ENCODE measurements at places on chromosomes 16 and 17.

GRCh38 chr16:983044-984030, 1.8 kb downstream of the SOX8 start:
- no peak for DNase-seq

GRCh38 chr17:70169709-70170597, 621 bp downstream of the KCNJ2 start:
- DNase-seq, result no peak

DNA sequence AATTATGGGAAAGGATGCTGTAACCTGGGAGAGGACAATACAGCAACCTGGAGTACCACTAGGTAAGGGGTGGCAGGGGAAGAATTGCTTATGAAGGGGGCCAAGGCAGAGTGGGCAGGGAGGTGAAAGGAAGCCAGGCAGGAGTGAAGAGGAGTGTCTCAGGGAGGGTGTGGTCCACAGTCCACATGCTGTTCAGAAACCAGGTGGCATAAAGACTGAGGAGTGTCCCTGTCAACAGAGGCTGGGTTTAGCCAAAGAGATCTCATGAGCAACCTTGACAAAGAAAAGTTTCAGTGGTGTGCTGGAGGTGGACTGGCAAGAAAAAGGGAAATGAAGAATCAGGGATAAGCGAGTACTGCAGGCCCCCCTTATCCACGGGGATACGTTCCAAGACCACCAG, 88.4 kb downstream of the SPACA3 start:
- no peak for DNase-seq

DNA sequence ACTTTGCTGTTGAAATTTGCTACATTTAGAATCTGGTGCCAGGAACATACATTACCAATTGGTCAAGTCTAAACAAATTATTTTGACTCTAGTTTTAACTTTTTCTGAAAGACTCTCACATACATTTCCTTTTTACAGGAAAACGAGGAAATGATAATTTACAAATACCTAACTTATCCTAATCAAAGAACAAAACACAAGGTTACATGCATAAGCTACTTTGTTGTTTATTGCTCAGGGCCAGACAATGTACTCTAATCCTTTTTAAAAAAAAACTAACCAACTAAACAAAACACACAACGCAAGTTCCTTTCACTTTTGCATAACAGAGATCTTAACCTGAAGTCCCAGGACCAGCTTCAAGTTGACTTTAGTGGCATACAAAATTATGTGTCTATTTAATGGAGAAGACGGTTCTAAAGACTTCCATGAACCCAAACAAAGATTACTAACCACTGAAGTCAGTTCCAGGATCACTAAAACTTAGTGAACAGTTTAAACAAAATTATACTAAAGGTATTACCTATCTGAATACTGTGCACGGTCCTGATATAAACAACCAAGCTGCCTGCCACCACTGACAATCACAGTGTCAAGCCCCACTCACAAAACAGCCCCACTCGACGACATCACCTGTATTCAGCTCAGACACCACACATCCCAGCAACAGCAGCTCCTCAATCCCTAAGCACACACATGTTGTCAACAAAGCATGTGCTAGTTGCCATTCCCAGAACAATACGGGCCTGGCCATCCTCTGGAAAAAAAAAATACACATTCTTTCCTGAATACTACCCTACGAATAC, 1.9 kb downstream of the ZNF652 start:
- no peak for DNase-seq

DNA sequence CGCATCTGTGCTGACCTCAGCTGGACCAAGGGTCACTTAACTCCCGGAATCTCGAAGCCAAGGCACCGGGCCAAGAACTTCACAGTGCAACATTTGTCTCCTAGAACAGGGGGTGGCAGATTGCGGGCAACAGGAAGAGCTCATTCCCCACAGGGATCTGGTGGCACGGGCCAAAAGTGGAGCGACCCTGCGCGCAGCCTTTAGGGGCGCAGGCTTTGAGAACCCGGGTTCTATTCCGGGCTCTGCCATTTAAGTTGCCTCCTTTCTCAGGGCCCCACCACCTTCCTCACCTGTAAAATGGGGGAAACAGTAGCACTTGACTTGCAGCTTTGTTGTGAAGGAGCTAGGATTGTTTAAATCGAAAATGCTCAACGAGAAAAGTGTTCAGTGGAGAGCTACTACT, 651 bp downstream of the SHMT1 start:
- no peak for DNase-seq

DNA sequence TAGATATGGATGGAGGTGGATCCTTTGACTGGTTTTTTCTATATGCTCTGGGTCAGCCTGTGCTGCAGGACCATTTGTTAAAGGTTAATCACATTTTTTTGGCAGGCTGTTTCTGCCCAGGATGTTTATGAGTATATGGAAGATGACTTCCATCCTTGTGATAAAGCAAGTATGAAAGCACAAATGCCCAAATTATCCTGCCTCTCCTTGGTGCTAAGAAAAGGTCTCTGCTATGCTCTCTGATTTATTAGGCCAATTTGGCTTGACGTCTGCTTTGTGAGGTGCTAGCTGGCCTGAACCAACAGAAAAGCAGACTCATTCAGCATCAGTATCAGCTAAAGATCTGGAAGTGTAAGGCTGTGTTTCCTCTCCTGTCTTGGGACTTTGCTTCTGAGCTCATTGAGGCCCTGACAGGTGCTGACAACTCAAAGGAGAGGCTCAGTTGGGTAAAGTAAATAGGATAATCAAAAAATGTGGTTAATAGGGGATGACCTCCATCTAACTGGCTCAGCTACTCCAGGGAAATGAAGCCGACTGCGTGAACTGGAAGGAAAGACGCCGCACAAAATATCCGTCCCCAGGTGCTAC, 15.2 kb downstream of the ANKRD40 start:
- no peak for DNase-seq

- DNase-seq, result no peak
Measured at GRCh38 chr17:45940826-45941225, 46.5 kb downstream of the MAPT start.

GRCh38 chr17:76704805-76705204, 6.0 kb downstream of the MXRA7 start:
- no peak for DNase-seq

DNA sequence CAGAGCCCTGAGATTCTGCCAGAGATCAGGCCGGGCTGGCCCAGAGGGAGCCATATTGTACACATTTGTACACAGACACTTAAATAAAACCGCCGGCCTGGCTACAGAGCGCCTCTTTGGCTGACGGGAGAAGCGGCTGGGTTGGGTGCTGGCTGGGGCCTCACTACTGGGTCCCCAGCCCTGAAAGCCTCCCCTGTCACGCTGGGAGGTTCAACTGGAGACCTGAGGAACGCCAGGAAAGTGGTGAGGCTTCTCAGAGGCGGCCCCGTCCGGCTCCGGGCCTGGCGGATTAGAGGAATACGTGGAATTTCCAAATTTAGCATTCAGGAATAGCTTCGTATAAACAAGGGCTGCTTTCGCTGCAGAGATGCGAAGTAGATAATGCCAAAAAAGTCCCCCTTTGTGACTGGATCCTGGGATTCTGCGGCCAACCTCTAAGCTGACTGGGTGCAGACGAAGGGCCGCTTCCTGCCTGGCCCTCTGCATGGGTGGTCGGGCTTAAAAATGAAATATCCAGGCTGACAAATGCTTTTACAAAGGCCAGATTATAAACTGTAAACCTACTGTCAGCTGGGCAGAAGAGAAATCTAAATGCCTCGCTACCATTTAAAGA, 252.4 kb downstream of the IRF8 start:
- no peak for DNase-seq

- DNase-seq, result no peak
Measured at GRCh38 chr16:68003031-68003430, 3.7 kb upstream of the DPEP2 start.

DNA sequence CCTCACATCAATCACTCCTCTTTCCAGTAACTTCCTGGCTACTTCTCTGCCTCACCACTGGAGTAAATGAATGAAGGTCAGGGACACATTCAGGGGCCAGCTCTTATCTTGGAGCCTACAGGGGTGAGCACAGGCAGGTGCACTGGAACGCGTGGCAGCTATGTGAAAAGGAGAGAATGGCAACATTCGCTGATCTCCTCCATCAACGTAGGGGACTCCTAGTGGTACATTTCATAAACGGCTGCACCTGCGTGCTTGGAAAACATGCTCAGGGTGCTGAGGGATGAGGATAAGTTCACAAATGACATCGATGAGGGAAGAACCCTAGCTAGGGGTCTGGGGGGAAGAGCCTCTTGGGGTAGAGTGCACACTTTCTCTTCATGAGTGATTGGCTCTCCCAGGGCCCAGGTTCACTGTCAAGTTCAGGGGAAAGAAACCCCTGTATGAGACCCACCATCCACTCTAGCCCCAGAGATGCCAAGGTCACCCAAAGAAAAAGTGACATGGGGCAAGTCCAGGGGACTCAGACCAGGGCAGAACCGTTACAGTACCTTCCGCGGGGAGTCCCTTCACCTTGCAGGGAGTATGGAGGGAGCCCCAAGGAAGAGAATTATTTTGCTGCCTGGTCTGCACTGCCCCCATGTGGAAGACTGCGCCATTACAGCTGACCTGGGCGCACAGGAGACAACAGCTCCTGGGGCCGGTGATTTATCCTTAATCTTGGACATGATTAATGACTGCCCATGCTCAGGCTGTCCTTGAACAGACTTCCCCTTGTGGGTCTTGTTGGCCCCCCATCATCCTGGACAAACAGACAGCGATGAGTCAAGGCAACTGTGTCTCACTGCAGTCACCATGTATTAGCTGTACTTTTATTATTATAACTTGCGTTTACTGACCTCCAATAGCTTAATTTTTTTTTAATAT, 30.1 kb downstream of the VAC14 start:
- peak; percentile 42 for DNase-seq

GRCh38 chr17:4665027-4665426, 23.5 kb upstream of the ALOX15 start:
- no peak for DNase-seq

- DNase-seq, result no peak
Measured at GRCh38 chr16:3824121-3824795, 56.3 kb downstream of the CREBBP start.

GRCh38 chr17:76147211-76148014, 6.4 kb upstream of the FOXJ1 start:
- DNase-seq, result no peak

GRCh38 chr17:80925688-80926335, 65.8 kb upstream of the CHMP6 start:
- DNase-seq, result no peak

- DNase-seq, result no peak
Measured at GRCh38 chr16:85639529-85640253, 26.6 kb downstream of the GSE1 start.

DNA sequence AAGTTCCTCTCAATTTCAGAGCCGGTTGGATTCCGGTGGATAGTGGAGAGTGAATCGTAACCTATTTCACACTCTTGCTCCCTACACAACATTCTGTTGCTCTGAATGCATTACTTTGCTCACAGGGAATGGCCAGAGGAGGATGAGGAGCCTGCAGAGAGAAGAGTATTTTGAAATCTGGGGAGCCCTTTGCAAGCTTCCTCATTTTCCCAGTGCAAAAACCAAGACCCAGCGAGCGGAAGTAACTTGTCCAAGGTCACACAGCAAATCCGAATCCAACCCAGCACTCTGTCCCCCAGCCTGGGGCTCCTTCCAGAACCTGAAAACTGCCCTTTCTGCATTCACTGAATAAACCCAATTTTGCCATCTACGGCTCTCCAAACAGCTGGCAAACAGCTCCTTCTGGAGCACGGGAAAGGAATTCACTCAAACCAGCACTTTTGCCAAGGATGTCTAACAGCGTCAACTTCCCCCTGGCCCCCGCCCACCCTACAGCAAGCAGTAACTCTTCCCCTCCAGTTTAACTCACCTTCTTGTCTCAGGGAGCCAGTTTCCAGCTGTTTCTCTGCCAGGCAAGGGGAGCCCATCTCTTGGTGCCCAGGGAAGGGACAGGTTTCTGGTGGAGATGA, 557 bp downstream of the KCNG4 start:
- no peak for DNase-seq

GRCh38 chr16:56935201-56935600, 3.3 kb downstream of the HERPUD1 start:
- DNase-seq, result no peak

- DNase-seq, result no peak
Measured at GRCh38 chr17:64603987-64604386, 58.1 kb downstream of the SMURF2 start.

Measured in stimulated activated CD8-positive, alpha-beta memory T cell treated with anti-CD3 and anti-CD28 coated beads, Interleukin-2, amount 100 ng/mL, for 48 hours (primary cell).